Gastrocnemius medialis (tissue), 4 donors: ENCODE measurements at places on chromosomes 4 and X.

GRCh38 chrX:30874851-30875250 is 14.2 kb downstream of the TAB3 start:
- DNase-seq, result no peak

GRCh38 chrX:148804579-148805355 is 304.4 kb downstream of the AFF2 start:
- DNase-seq, result no peak

DNA sequence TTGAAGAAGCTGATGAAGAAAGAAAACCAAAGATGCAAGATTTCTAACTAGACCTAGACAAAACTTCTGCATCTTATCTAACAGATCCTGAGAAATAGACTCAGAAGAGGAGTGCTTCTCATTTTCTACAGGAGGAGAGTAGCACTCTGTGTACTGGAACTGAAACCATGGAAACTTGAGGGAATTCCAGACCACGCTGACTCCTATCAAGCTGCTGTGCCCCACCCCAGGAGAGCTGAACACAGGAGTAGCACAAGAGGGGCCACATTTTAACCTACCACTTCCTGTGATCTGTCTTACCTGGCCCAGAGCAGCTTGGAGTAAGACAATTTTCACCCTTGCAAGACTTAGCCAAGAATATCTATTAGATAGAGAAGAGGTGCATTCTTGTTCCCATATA is 248.9 kb downstream of the SCFD2 start:
- DNase-seq, result no peak

DNA sequence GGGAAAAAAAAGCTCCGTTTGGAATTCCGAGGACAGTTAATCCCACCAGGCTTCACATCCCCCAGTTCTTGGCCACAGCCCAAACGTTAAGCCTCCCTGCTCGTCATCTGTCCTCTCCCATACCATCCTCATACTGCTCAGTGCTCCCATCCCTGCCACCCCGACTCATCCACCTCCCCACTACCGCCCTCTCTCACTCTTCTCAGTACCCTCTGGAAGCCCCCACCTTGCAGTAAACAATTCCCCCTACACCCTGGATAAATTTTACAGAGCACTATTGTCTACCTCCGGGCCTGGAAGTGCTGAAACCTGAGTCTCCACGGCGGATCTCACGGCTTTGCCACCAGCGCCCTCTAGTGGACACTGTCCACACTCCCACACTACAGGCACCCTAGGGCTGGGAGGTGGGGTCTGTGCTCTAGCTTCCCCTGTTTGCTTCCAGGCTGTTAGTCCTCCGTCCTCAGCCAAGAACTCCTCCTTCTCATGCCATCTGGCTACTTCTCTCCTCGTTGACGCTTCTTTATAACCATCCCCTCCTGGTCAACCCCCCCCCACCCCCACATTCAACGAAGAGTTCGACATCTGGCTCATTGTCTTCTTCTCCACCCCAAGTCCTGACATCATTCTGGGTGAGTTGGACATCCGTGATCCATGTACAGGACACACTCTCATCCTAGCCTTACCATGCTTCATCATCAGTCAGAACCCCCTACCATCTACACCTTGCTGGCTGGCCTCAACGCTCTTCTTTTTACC is 54.5 kb downstream of the RTL9 start:
- peak; percentile 7 for DNase-seq

- DNase-seq, result no peak
These were observed 219.9 kb upstream of the PACRGL start for GRCh38 chr4:20480165-20480947.

- DNase-seq, result no peak
These were observed 22.8 kb downstream of the PDLIM3 start for GRCh38 chr4:185512516-185512915.

GRCh38 chr4:38861791-38862190 is 5.2 kb upstream of the TLR6 start:
- DNase-seq, result no peak

GRCh38 chrX:115058276-115058675 is 40.9 kb upstream of the IL13RA2 start:
- DNase-seq, result no peak

- no peak for DNase-seq
These were observed 514.5 kb upstream of the SMIM31 start for GRCh38 chr4:164239433-164239832.

DNA sequence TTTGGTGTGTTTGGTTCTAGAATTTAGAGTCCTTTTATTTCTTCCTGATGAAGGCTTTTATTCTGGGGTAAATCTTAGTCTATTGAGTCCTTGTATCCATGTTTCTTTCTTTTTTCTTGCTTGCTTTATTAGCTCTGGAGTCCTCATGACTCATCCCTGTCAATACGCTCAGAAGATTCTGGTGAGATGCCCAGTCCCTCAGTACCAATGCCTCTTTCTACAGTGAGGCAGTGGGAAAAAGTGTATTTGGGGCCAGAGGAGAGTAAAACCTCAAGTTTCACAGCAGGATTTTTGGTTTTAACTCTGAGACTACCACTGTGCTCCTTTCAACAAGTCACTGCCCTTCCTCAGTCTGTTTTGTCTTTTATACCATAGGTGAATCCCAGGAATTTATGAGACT is 368.0 kb downstream of the GBA3 start:
- no peak for DNase-seq

DNA sequence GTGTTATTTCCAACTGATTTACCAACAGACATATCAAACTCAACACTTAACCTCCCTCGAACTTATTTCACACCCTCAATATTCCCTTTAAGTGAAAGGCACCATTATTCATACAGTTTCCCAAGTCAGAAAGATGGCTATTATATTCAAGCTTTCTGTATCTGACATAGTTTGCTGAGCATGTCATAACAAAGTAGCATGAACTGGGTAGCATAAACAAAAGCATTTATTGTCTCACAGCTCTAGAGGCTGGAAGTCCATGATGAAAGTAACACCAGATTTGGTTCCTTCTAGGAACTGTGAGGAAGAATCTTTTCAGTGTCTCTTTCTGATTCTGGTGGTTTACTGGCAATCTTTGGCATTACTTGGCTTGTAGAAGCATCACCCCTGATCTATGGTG is 1388.6 kb downstream of the TECRL start:
- no peak for DNase-seq

- no peak for DNase-seq
These were observed 11.1 kb upstream of the SEC24D start for GRCh38 chr4:118846979-118847378.

- DNase-seq, result no peak
These were observed 67.7 kb upstream of the FAM9A start for GRCh38 chrX:8868906-8869305.

- no peak for DNase-seq
These were observed 174.9 kb downstream of the CORIN start for GRCh38 chr4:47662975-47663374.

DNA sequence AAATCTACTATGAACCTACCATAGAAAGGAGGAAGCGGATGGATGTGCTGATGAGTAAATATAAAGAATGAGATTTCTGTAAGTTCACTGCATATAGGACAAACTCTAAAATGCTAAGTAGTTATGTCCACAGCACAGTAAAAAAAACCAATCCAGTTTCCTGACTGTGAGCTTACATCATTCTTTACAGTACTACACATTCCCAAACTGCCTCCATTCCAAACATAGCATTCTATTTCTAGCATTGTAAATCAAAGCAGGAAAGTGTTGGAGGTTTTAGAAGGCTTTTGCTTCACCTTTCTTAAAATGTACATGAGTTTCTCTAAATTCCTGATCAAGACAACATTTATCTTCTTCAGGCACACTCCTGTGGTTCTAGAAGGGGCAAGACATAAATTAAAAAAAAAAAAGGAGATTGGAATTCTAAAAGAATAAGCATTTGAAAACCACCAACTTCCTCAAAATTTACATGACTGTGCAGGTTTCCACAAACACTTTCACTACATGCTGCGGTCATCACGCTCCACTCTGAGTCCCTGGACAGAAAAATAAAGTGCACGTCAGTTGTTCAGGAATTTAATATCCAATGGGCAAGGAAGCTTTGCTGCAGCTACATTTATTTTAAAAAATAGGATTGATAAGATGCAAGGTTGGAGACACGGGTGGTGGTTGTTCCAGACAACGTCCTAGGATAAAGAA is 297.6 kb upstream of the STS start:
- no peak for DNase-seq

GRCh38 chr4:109389369-109390114 is 44.1 kb upstream of the SEC24B start:
- DNase-seq, result no peak

- DNase-seq, result no peak
These were observed 1453.3 kb downstream of the PCDH18 start for GRCh38 chr4:136078976-136079375.

GRCh38 chr4:98242063-98242462 is 19.1 kb upstream of the RAP1GDS1 start:
- DNase-seq, result no peak

DNA sequence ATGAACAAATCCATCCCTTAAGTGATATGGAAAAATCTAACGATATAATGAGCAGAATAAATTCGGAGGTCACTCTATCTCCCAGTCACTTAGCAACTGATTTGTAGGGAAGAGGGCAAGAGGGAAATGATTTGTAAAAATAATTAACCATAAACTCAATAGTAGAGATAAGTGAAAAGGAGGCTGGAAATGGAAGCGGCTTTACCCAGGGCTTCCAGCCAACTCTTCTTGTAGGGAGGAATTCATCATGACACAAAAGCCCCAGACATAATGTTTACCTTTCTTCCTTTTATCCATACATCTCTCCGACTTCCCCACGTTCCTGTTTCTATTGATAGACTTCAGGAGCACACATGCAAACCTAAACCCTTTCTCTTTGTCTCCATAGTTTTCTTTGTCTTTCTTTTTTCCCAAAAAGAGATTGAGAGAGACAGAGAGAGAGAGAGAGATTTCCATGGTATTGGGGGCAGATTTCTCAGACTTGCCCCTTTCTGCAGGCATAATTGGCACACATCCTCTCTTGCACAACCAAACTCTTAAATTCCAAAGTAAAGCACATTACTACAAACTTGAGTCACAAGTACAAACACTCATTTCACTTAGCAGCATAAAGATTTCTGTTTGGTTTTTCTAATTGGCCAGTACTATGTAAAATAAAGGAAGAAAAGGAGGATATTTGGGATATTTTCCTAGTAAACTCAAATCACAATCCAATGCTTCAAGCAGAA is 140.9 kb downstream of the MAPK10 start:
- no peak for DNase-seq

GRCh38 chr4:102388611-102389010 is 43.3 kb upstream of the SLC39A8 start:
- no peak for DNase-seq

DNA sequence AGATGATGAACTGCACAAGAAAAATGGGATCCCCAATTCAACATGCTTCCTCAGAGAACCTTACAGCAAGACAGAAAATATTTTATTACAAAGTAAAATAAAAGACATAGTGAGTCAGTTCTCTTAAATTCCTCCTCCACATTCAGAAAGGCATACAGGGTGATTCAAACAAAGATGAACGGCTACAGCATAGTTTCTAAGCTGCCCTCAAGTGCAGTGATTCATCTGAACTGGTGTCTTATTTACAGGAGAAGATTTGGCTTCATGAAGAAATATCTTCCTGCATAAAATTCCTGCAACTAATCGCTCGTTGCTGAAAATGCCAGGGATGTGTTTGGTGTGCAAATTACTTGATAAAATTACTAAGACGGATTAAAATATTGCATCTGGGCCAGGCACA is 103.6 kb downstream of the PRKX start:
- no peak for DNase-seq

DNA sequence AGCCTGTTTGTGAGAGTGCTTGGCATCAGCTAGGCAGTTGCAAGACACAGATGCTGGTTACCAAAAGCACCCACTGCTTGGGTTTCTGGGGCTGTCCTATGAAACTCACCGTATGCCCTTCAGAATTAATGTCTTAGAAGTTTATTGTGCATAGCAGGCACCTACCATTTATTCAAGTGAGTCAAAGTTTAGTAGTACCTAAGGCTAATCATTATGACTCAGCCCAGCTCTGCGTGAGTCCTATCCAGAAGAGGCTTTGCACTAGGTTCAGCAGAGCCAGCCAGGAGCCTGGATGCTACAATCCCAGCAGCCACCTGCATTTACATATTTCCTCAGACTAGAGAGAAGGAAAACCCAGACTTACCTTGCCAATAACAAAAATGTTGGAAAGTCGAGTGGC is 4.2 kb downstream of the RPS4X start:
- no peak for DNase-seq

- DNase-seq, result no peak
These were observed 85.4 kb downstream of the DCHS2 start for GRCh38 chr4:154406018-154406795.

- DNase-seq, result no peak
These were observed 307.4 kb downstream of the DCHS2 start for GRCh38 chr4:154184238-154184637.

GRCh38 chrX:45778616-45779015 is 577.9 kb upstream of the DIPK2B start:
- no peak for DNase-seq

- DNase-seq, result no peak
These were observed 14.1 kb downstream of the FAM149A start for GRCh38 chr4:186118582-186118981.

DNA sequence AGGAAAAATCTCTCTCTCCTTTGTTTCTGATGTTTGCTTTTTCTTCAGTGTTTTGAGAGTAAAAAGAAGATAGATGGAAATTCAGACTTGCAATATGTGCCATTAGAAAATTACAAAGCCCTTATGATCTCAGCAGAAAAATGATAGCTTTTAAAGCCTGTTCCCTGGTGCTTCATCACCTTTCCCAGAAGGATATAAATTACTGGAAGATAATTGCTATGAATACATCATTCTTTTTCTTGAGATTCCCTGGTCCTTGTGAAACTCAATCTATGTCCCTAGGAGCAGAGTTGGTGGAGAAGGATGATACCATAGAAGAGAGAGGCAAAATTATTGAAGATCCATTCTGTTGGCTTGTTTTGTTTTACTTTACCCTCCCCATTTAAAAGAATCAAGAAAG is 86.5 kb downstream of the GLRA3 start:
- no peak for DNase-seq
